NCI-H187 treated with DMSO at 0.1 percent for 48 hours (cell line): ENCODE measurements at places on chromosomes 6 and 20.

DNA sequence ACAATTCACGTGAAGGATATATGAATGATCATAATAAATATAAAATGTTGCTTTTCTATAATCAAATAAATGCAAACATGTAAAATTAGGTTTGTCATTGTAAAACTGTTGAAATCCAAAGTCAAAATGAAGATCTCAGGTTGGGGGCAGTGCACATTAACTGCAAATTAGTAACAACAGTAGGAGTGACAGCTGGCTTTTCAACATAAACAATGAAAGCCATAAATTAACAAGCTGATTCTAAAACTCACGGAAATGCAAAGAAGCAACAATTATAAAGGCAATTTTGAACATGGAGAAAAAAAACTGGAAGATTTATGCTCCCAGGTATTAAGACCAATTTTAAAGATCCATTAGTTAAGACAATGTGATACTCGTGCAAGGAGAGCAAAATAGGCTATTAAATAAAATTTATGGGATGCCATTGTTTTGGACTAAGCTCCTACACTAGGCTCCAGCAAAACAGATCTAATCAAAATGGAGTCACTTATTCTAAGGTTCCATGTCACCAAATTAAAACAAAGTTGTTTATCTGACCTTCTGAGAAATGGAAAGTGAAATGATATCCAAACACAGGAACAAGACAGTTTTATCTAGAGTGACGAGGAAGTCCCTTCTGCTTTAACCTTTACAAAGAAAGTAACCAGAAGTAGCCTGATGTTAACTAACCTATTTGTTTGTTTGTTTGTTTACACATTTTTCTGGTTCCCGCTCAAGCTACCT, 770.8 kb downstream of the EPHA7 start:
- no peak for DNase-seq

DNA sequence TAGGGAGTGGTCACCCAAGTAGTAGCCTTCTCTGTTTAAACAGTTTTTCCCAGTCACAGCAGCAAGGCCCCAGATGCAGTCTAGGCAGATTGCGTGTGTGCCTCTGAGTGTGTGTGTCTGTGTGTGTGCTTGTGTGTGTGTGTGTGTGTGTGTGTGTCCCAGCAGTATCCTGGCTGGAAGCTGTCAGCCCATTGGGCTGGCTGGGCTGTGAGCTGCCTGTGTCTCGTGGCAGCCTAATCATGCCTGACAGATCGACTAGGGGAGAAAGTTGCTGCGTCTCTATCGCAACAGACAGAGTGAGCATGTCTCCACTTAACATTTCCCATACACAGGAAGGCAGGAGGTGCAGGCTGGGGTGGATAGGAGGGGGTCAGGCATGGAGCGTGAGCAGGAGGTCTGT, 42.9 kb upstream of the LRFN2 start:
- no peak for DNase-seq

GRCh38 chr6:167208819-167209576, 51.2 kb upstream of the GPR31 start:
- DNase-seq: no peak

DNA sequence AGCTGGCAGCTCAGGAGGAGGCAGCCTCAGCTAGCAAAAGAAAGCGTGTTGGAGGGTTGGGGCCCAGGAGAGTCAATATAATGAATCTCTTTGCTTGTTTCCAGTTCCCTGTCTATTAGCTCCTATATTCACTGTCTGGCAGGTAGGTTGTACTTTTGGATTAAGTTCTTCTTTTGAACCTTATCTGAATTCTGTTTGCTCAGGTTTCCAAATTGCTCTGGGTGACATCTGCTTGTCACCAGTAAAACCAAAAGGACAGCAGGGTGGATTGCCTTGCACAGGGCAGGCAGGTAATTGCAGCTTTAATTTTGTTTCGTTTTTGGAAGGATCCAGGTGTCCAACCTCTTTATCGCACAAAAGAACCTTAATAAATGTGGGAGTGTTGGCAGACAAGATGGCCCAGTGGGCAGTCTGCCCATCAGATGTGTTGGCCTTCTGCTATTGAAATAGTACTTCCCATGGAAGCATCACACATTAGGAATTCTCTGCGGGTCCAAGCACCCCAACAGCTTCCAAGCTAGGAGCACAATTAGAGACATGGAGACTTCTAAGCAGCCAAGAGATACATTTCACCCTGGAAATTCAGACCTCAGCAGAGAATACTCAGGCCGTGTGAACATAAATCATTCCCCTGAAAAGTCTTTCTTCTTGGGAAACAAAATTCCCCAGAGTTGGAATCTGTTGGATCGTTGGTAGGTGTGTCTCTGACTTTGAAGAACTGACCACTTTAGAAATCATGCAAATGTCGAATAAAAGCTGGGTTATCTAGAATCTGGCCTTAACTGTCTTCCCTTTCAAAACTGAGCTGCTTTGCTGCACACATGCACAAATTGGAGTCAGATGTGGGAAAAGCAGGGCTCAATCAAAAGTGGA, 286.9 kb upstream of the BMP2 start:
- no peak for DNase-seq

GRCh38 chr6:44542401-44543116, 155.1 kb downstream of the CDC5L start:
- DNase-seq: no peak

- peak; percentile 50 for DNase-seq
Observed at GRCh38 chr6:37103169-37104039, 66.5 kb upstream of the PIM1 start.

DNA sequence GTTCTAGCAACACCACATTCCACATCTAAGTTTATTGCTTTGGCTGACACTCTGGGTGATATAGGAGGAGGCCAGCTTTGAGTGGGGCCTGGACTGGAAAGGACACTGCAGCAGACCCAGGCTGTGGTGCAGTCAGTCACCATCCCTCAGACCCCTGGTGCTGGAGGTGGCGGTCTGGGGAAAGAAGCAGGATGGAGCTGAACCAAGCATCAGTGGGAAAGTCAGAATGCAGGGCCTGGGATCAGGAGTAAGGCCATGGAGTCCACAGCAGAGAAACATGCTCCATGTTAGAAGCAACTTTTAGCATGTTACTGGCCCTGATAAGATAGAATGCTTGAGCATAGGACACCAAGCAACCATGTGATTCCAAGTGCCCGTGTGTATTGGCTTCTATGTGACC, 5.9 kb downstream of the HLA-A start:
- no peak for DNase-seq

DNA sequence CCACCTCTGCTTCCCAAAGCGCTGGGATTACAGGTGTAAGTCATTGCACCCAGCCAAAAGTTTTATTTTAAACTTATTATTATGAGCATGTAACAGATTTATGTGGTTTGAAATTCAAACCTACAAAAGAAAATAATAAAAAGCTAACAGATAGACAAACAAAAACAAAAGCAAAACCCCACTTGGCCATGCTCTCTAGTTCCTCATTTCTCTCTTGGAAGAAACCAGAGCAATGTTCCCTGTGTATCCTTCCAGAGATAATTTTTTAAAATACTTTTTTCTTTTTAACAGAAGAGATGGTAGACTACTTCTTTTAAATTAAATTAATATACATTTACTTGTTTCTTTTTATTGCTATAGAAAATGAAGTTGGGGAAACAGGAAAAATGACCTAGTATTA, 28.0 kb upstream of the SLC17A3 start:
- DNase-seq: no peak

GRCh38 chr6:126064257-126064747, 78.0 kb downstream of the TRMT11 start:
- no peak for DNase-seq

GRCh38 chr6:54981647-54982046, 135.1 kb downstream of the FAM83B start:
- DNase-seq: no peak

DNA sequence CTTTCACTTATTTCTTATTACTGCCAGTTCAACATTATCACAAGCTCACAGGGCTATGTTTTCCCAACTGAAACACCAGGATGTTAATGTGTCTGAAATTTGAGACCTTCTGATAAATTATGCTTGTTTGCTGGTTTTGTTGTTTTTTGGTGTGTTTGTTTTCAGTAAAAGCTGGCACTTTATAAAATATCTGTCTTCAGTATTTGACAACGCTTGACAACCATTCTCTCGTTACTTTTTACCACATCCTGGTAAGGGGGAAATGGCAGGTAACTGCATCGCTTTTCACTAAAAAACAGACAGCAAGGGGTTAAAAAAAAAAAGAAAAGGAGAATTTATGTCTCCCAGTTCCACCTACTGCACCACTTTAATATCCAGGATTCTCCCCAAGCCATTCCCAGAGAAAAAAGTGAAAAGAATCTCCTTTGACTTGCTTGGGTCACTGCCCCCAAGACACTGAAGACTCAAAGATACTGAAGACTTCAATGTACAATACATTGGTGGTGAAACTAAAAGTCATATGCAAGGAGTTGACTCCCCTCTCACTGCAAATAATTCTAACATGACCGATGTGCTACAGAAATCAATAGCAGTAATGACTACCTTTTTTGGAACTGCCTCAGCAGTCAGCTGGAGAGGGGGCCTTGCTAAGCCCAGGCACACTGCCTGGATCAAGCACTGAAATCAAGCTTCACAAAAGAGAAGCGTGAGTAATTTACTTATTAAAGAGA, 88.9 kb downstream of the HIVEP2 start:
- no peak for DNase-seq

- no peak for DNase-seq
Observed at GRCh38 chr6:76677017-76677416, 604.6 kb upstream of the IMPG1 start.

DNA sequence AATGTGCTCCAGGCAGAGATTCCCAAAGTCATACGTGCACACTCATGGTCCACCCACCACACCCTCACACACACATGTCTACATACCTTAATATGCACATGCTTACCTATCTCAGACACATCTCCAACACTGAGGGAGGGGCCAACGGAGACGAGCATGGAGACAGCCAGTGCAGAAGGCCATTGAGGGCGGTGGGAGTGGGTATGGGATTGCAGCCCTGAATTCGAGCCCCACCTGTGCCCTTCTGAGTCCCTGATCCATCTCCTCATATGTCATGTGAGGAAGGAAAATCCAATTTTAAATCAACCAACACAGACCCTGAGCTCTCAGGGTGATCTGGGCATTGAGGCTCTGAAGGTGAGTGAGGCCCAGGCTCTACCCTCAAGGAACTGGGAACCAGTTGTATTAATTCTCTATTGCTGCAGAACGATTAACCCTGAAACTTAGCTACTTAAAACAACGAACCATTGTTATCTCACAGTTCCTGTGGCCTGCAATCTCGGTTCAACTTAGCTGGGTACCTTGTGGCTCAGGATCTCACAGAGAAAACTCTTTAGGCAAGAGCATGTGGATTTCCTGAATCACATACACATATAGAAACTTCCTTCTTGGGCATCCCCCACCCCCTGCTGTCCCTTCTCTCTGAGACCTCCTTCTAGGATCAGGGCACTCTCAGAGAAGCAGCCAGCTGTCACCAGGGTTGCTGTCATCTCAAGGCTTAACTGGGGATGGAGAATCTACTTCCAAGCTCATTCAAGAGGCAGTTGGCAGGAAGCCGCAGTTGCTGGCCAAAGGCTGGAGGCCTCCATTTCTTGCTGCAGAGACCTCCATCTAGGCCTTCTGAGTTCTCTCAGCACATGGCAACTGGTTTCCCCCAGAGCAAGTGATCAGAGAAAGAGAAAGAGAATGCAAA, 28.3 kb downstream of the GLP1R start:
- DNase-seq: no peak

GRCh38 chr20:2299301-2299700, 3.5 kb downstream of the TGM3 start:
- DNase-seq: no peak

- DNase-seq: no peak
Observed at GRCh38 chr6:114740547-114740946, 397.7 kb upstream of the HS3ST5 start.

- DNase-seq: no peak
Observed at GRCh38 chr20:40571639-40572038, 117.4 kb downstream of the MAFB start.

- DNase-seq: no peak
Observed at GRCh38 chr6:130780122-130780521, 47.1 kb upstream of the SMLR1 start.

DNA sequence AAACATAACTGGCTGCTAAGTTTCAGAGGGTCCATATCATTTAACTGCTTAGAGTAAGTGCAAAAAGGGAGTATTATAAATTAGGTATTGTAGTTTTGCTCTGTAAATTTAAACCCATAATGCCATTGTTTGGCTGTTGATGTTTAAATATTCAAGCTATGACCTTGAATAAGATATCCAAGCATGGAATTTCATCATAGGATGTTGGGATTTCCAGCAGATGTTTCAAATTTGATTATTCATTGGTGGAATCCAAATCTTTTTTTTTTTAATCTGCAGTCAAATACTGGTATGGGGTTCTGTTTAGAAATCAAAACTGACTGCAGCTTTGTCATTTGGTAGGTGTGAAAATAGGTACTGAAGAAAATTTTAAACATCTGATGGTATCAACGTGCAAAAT, 161.0 kb downstream of the KHDC1L start:
- no peak for DNase-seq

- no peak for DNase-seq
Observed at GRCh38 chr6:42341771-42342553, 109.8 kb downstream of the TRERF1 start.

DNA sequence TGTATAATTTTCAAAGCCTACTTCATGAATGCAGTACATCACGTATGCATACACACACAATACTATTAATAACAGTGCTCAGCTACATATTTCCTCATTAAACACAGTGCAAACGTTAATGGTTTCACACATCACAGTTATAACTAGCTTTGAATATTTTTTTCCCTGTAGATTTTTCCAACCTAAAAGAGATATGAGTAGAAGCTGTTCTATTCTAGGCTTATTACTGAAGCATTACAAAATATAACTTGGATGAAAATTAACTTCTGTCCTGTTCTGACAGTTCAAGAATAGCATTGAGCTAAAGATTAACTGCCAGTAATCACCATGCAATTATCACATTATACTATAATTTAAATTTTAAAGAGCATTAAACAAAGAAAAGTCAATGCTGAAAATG, 6.2 kb downstream of the LMBRD1 start:
- no peak for DNase-seq

DNA sequence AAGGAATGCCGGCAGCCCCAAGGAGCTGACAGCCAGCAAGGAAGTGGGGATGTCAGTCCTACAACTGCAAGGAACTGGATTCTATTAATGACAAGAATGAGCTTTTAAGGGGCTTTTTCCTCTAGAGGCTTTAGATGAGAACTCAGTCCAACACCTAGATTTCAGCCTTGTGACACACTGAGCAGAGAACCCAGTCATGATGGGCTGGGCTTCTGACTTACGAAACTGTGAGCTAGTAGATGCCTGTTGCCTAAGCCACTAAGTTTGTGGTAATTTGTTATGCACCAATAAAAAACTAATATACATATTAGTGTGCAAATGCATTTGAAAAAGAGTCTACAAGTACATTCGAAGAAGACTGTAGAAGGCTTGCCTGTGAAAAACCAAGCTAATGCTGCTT, 263.3 kb downstream of the SOX4 start:
- no peak for DNase-seq
